ENCODE measurements at places on chromosomes 1 and 21.

DNA sequence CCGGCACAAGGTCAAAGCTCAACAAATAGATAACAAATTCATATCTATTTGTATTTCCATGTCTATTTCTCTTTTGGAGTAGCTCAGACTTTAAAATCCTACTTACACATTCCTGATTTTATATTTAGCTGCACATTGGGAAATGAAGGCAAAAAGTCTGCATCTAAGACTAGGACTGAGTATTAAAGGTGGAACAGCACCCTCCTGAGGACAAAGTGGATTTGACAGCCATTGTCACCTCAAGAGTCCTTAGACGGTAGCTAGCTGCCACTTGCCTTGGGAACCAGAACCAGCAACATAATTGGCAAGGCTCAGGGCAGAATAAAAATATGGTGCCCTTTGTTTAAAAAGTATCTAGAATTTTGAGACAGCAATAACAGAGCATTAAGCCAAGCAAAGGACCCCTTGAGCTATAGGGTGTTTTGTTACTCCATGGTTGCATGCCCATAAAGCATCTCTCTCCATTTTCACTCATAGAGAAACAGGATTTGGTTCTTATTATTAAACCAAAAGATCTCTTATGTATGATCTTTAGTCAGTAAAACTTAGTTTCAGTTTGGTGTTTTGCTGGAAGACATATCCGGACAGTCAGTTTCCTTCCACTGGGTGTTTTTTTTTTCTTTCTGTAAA, 30.0 kb upstream of the SGIP1 start:
- no peak for DNase-seq

- DNase-seq: no peak
Observed at GRCh38 chr21:17529648-17530047, 16.8 kb downstream of the CXADR start.

- no peak for DNase-seq
Observed at GRCh38 chr1:231770506-231771175, 144.1 kb downstream of the DISC1 start.

GRCh38 chr1:176786274-176786673, 323.3 kb downstream of the PAPPA2 start:
- no peak for DNase-seq

DNA sequence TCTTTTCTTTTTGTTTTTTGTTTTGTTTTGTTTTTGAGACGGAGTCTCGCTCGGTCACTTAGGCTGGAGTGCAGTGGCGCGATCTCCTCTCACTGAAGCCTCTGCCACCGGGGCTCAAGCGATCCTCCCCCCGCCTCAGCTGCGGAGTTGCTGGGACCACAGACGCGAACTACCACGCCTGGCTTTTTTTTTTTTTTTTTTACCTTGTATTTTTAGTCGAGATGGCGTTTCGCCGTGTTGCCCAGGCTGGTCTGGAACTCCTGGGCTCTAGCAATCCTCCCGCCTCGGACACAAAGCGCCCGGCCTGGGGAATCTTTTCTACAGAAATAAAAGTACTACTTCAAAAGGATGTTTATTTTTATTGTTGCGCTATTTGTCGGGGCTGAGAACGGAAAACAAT, 1.1 kb upstream of the SETDB1 start:
- DNase-seq: no peak

- no peak for DNase-seq
Observed at GRCh38 chr1:182328591-182328990, 63.0 kb downstream of the GLUL start.

GRCh38 chr1:202233804-202234203, 40.2 kb downstream of the LGR6 start:
- DNase-seq: no peak

Data from activated T-cell treated with anti-CD3 and anti-CD28 coated beads for 1 hour (primary cell).